ENCODE measurements at places on chromosomes 2 and 18.

DNA sequence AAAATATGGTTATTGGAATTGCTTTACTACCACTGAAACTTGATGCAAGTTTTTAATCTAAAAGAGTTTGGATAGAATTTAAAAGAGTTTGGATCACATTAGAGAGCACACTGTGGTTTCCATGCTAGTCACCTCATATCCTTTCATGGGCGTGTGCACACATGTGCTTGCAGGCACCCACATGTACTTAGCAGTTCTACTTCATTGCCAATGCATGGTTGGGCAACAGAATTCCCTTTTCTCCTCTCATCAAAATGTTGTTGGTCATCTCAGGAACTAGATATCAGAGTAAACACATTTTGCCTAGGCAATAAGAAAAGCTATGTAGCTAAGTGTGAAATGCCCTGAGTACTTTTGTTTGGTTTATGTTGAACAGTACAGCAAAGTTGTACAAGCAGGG is 254.1 kb upstream of the RASGRP3 start:
- DNase-seq, result no peak

DNA sequence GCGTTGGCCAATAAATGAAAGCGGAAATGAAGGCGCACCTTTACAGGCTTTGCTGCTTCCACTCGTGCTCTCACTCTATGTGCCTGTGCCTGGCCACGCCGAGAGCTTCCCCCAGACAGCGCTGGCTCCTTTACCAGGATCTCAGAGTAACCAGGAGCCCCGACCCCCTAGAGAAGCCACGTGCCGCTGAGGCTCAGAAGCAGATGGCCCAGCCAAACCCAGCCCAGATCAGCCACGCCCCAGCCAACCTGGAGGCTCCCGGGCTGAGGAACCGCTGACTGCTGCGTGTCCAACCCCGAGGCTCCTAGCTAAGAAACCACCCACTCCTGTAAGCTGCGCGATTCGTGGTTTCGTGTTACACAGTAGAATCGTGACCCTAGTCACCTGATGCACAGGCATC is 199.3 kb downstream of the NCK2 start:
- no peak for DNase-seq

DNA sequence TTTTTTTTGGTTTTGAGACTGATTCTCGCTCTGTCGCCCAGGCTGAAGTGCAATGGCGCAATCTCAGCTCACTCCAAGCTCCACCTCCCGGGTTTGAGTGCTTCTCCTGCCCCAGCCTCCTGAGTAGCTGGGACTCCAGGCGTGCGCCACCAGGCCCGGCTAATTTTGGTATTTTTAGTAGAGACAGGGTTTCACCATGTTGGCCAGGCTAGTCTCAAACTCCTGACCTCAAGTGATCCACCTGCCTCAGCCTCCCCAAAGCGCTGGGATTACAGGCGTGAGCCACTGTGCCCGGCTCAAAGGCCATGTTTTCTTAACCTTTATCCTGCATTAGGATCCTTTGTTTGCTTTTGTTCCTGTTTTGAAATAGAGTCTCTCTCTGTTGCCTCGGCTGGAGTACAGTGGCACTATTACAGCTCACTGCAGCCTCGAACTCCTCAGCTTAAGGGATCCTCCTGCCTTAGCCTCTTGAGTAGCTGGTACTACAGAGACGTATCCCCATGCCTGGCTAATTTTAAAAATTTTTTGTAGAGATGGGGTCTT is 41.0 kb downstream of the NPC1 start:
- no peak for DNase-seq

GRCh38 chr2:42809131-42809818 is 16.9 kb upstream of the HAAO start:
- no peak for DNase-seq

- no peak for DNase-seq
Measured at GRCh38 chr2:36670881-36671595, 25.5 kb upstream of the VIT start.

- peak; percentile 12 for DNase-seq
Measured at GRCh38 chr2:47564129-47564528, 161.2 kb downstream of the MSH2 start.

Data from erythroblast (primary cell).